Fibroblast of skin of left biceps (primary cell): ENCODE measurements at places on chromosomes 6 and 20.
A peak's percentile ranks its signal among the peaks of the same experiment; 100 is the strongest.

DNA sequence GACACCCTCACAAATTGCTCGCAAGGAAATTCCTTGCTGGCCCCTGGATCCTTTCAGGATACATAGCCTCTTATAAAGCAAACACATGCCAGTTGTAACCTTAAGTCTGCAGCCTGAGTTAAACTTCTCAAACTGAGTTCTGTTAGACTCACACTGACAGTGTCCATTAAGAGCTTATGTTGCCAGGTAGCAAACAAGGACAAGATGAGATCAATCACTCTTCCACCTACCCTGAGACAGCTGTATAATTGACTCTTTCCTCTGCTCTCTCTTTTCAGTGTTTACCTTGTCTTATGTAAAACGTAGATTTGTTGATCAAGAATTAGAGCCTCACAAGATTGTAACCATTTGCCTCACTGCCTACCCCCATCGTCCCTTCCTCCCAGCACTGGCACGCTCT lies 359.8 kb downstream of the EPM2A start:
- DNase-seq, result no peak

GRCh38 chr20:52985687-52986086 lies 13.5 kb downstream of the TSHZ2 start:
- no peak for DNase-seq

- no peak for DNase-seq
These were observed 802.3 kb downstream of the QKI start for GRCh38 chr6:164216839-164217238.

DNA sequence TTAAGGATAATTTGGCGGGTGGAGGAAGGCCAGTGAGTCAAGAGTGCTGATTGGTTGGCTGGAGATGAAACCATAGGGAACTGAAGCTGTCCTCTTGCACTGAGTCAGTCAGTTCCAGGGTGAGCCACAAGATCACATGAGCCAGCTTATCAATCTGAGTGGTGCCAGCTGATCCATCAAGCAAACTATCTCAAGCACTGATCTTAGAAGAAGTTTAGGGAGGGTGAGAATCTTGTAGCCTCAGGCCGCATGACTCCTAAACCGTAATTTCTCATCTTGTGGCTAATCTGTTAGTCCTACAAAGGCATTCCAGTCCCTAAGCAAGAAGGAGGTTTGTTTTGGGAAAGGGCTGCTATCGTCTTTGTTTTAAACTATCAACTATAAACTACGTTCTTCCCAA lies 954.3 kb downstream of the KIF16B start:
- DNase-seq, result no peak

- no peak for DNase-seq
These were observed 469 bp downstream of the TFAP2C start for GRCh38 chr20:56629464-56630085.

GRCh38 chr6:37480118-37480736 lies 19.5 kb downstream of the CCDC167 start:
- no peak for DNase-seq

DNA sequence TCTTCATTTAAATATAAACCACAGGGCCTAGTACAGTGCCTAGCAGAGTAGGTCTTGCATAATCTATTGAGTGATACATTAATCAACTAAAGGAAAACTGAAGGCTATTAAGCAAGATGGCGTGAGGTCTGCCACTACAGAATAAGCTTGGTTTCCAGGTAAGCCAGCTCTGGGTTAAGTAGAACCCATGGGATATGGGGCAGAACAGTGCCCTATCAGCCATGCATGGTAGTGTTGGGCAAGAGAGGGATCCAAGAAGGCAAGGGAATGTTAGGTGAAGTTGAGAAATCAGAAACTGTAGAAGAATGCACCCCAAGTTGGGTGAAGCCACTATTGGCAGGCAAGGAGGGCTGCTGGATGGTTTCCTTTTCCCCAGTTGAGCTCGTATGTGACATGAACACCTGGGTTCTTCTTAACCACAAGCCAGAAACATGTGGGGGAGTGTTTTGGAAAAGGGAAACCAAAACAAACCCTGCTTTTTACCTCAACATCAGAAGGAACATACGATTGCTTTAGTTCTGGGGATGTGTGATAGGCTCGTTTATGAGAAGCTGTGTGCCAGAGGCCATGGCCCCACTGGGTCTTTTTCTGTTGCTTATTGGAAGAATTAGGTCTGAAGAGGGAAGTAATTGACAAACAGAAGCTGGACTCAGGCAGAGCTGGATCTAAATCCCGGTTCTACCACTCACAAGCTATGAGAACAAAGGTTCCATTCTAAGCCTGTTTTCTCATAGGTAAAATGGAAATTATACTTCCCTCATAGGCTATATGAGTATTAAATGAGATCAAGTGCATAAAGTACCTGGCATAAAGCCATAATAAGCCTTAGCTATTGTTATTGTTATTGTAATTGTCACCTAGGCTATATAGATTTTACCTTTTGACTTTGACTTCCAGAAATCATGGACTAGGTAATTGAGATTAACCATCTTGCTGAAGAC lies 33.5 kb downstream of the NEDD9 start:
- DNase-seq, result no peak

DNA sequence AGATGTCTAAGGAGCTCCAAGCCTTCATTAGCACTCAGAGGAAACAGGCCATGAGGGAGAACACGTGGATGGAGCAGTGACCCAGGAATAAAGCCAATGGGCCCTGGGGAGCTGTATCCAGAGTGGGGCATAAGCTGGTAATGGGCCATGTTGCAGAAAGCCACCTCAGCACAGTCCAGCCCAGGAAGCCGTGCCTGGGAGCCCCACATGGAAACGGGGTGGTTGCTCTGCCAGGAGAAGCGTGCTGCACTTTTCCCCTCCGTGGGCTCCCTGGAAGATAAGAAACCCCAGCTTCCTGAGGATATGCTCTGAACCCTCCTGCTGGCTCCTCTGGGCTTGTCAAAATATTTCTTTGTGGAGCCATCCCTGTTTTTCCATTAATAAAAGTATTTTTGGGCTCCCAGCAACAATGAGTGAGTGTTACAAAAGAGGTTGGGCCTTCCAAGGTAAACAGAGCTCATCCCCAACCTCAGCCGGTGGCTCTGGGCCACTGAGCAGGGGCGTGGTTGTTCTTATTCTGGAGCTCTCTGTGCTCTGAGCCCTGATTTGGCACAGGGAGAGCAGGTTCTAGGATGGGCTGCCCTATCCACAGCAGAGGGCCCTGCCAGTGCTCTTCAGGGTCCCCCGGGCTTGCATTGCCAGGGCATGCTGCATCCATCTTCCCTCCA lies 31.2 kb upstream of the NFATC2 start:
- DNase-seq, result no peak

DNA sequence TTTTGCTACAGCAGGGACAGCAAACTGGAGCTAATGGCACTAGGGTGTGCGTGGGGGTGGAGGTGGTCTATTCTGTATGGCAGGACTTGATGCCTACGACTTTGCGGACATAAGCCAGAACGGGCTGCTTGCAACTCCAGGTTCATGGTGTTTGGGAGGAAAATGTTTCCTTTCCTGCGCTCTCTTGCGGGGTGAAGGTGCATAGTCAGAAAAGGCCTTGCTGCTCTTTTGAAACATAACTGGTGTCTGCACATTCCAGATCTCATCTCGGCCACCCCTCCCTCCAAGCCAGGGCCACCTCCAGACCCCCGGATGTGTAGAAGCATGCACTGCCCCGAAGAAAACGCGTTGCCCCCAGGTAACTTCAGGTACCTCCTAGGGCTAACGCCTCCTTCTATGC lies 8.1 kb downstream of the FOXA2 start:
- no peak for DNase-seq

DNA sequence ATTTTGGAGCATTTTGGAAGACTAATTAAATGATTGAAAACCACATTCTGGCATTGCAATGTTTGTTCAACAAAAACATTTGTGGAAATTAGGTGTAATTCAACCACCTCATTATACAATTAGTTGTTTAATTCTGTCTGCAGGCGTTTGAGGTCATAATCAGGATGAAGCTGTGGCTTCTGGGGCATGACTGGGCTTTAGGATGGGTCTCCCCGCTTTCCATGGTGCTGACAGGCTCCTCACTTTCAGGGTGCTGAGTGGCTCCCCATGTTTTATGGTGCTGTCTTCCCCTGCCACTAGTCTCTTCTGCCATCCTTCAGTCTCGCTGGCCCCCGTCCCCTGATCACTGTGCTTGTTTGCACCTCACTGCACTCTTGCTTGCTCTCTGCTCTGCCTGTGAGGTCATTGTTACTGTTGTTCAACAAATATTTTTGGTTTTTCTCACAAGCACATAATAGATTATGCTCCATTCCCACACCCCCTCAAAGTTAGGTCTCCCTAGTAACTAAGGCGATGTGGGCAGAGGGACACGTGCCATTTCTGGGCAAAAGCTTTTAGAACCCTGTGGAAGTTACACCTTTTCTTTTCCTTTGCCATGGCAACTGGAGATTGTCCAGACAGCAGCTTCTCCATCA lies 25.4 kb upstream of the ZNF831 start:
- no peak for DNase-seq

DNA sequence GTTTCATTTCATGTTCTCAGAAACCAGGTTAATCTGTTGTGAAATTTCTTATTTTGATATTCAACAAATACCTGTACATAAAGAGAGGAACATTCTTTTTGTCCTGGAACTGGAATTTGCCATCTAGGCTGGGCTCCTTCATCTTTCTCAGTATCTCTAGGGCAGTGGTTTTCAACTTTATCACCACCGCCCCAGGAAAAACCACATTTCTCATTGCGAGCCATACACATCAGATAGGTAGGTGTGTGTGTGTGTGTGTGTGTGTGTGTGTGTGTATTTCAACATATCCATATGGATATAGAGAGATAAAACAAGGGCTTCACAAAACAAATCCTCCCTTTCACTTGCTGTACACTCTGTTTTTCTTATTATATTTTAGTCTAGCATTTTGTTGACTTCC lies 24.1 kb downstream of the BFSP1 start:
- no peak for DNase-seq

DNA sequence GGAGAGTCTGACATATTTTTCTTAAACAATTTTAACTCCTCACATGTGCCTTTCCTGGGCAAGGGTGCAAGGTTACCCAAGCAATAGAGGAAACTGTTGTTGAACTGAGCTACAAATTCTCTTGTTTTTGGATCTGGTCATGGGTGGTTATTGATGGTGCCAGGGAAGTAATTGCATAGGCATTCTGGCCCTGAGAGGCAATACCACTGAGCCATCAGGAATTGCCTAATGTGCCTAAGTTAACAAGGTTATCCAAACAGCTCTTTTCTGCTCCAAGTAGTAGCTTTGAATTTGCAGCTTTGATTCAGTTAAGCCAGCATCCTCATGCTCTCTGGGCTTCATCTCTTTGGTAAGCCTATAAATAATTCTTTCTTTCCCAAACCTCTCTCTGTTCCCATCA lies 266.0 kb upstream of the BTBD3 start:
- no peak for DNase-seq

GRCh38 chr20:8385247-8385646 lies 253.2 kb downstream of the PLCB1 start:
- DNase-seq, result no peak

DNA sequence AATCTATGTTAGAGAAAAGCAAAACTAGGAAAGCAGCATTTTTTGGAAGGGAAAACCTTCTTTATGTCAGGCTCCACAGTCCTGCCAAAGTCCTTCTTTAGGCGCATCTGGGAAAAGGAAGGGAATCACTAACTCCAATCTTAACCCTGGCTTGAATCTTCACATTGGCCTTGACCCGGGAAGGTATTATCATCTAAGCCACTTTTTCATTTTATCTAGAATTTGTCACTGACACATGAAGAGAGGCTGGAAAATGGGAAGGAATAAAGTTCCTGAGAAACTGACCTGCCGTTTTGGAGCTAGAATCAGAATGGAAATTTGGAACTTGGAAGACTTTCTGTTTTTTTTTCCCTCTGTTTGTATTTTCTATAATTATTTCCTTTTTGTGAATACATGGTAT lies 53.4 kb upstream of the UTRN start:
- no peak for DNase-seq

- DNase-seq, result peak; percentile 49
These were observed 37.8 kb downstream of the HCRTR2 start for GRCh38 chr6:55212156-55212555.

DNA sequence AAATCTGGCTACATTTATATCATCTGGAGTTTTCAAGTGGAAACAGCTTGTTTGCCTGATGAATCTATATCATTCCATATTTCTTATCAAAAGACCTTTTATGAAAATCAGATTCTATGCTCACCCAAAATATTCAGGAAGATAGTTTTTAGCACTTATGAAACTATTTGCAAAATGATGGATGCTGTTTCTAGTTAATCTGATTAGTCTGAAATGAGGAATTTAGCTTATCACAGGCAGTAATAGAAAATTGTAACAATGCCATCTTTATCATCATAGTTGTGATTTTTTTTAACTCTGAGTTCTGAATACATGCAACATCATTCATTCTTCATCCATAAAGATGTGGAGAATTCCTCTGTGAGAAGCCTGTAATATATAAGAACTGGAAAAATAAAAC lies 229.7 kb downstream of the PLCB1 start:
- DNase-seq, result no peak

GRCh38 chr6:81326881-81327561 lies 425.5 kb downstream of the TENT5A start:
- peak; percentile 4 for DNase-seq

DNA sequence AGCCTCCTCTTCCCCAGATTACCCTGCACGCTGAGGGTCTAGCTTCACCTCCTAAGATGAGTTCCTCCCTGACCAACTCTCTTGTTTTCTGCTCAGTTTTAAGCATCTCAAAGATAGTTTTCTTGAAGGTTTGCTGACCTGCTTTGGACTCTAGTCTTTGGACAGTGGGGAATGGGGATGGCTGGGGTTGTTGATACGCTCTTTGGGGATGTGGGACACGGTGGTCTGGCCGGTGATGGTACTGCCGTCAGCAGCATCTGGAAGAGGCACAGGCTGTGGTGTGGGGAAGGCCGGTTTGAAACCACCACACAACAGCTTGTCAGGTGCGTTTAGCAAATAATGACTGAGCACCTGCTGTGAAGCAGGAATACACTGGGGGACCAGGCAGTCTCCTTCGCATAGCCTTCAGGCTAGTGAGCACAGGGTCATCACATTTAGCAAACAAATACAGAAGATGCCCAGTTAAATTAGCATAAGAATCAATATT lies 94.1 kb downstream of the TMEM242 start:
- no peak for DNase-seq

DNA sequence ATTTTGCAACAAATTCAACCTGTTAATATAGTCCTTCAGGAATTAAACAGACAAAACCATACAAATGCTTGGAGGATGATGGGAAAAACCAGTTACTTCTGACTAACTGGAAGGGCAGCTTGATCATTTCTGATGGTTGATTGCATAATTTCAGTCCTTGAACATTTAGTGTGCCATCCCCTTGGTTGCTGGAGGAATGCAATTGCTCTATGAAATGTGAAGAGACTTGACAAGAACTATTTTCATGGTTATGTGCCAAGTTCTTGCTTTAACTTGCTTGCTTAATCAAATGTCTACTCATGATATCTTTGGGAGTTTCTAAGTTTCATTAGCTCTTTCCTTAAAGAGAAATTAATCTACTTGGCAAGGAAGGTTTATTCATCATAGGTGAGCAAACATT lies 45.2 kb downstream of the ANKEF1 start:
- peak; percentile 63 for DNase-seq

DNA sequence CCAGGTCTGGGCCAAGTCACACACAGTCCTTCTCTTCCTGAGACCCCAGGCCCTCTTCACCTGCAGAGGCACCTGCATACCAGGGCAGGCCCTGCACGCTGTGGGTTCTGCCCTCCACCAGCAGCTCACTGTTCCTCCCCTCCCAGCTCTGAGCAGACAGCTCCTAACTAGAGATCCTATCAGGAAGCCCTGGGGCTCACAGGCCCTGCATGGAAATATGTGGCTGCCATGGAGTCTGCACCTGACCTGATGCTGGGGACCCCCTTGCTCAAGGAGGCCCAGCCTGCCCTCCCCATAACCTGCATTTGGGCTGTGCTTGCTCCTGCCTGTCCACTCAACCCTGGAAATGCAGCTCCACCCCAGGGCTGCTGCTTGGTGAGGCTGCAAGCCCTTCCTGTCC lies 14.6 kb upstream of the HLA-G start:
- DNase-seq, result no peak
